ENCODE measurements at places on chromosomes 3 and 15.

- no peak for DNase-seq
Observed at GRCh38 chr15:84988909-84989644, 7.4 kb downstream of the PDE8A start.

- DNase-seq: no peak
Observed at GRCh38 chr3:192947421-192947820, 29.8 kb upstream of the MB21D2 start.

DNA sequence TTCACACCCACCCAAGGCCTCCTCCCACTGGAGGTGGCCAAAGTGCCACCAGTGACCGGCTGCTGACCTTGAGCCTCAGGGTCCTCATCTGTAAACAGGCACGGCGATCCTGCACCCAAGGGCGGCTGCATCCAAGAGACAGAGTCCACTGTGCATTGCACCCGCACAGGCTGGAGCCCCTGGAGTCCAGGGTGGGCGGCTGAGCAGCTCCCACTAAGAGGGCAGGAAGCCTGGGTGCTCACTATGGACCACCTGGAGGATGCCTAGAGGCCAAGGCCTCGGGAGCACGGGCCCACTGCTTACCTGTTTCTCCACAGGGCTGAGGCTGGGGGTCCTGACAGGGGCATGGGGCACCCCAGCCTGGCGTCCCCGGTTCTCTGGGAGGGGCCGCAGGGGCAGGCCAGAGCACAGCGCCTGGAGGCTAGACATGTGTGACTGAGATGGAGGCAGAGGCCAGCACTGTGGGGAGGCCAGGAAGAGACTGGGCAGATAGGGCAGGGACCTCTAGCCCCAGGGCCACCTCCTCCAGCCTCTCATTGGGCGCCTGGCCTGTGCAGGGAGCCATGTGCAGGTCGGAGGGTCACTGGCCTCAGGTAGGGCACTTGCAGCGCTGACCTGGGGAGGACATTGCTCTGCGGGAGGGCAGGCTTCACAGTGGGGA lies at the start of gene UROC1:
UROC1 (minus strand) TSS at position 483 of the 661 bp plus-strand sequence; CDS start at position 429, 54 bp downstream.
- no peak for DNase-seq

- no peak for DNase-seq
Observed at GRCh38 chr3:99570061-99570460, 68.3 kb upstream of the COL8A1 start.

DNA sequence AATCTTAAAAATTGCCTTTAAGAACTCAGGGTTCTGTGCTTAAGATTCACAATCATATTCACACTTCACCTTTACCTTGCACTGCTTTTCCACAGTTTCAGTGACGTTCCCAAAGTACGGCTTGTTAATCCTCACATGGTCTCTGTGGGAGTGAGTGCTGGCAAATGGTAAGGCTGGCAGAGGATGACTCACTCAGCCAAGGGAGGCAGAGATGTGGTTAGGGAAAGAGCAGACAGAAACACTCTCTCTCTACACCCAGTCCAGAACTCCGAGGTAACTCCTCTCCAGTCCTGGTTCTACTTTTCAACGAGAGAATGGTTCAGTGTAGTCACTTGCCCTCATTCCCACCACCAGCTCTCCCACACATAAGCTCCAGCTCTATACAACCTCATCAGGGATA lies 33.1 kb downstream of the RASGRP1 start:
- no peak for DNase-seq
